ENCODE measurements at places on chromosomes 3 and 15.

- DNase-seq, result no peak
Measured at GRCh38 chr3:121918779-121919483, 24.7 kb downstream of the SLC15A2 start.

- no peak for DNase-seq
Measured at GRCh38 chr3:160398820-160399124, 253 bp downstream of the IFT80 start.

- DNase-seq, result no peak
Measured at GRCh38 chr3:21944251-21944650, 193.2 kb upstream of the ZNF385D start.

- no peak for DNase-seq
Measured at GRCh38 chr3:63912768-63913588, 795 bp upstream of the SCAANT1 start.

DNA sequence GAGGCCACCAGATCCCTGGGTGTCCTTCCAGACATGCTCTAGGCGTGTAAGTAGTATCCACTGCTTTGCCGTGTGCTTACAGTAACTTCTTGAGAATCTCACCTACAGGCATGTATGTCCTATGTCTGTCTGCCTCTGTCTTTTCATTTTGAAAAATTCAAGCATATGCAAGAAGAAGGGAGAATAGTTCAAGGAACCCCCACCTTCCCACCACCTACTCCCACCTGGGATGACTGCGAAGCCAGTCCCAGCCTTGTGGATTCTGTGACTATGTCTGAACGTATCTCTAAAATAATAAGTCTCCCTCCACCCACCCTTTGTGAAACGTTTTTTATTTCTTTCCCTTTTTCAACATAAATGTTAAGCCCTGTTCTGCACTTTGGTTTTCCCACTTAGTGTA, 15.0 kb downstream of the CHST13 start:
- DNase-seq, result no peak

GRCh38 chr3:11904157-11904556, 57.5 kb upstream of the TAMM41 start:
- no peak for DNase-seq

GRCh38 chr15:54514601-54515000, 536.4 kb downstream of the UNC13C start:
- no peak for DNase-seq

DNA sequence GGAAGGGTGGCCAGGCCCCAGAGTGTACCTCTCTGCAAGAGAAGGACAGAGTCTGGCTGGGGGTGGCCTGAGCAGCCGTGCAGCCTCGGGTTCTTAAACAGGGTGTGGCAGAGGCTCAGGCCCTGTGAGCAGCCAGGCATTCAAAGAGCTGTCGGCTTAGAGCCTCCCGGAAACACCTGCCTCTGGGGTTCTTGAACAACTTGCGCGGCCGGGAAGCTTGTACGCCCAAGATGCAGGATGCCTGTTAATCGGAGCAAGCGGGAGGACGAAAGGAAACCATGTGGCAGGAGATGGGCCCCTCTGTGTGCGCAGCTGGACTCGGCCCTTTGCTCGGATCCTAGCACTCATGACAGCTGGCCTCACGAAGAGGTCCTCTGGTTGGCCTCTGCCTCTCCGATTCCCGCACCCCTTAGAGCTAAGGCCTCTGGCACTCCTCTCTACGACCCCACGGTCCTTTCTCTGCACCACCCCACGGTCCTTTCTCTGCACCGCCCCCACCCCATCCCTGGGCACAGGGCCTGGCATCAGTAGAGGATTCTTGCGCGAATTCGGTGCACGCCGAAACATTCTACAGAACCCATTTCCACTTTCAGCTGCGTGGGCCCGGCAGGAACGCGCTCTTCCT, 23.9 kb upstream of the TXNRD3 start:
- no peak for DNase-seq

- DNase-seq, result no peak
Measured at GRCh38 chr3:167731393-167731792, 3.3 kb downstream of the PDCD10 start.

DNA sequence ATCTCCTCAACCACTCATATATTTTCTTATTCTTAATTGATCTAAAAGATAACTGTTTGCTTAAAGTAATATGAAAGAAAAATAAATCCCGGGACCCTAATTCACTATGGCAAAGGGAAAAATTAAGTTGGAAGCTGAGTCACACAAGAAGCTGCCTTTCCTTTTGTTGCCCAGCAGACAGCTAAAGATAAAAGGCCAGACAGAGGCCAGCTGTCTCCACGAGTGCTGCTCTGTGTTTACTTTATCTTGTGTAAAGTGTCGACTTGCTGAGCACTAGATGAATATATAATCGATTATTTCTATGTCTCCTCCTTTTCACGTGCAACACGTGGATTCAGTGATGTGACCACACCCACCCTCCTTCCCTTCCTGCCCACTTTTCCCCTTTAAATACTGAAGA, 52.8 kb upstream of the NSMCE3 start:
- no peak for DNase-seq

DNA sequence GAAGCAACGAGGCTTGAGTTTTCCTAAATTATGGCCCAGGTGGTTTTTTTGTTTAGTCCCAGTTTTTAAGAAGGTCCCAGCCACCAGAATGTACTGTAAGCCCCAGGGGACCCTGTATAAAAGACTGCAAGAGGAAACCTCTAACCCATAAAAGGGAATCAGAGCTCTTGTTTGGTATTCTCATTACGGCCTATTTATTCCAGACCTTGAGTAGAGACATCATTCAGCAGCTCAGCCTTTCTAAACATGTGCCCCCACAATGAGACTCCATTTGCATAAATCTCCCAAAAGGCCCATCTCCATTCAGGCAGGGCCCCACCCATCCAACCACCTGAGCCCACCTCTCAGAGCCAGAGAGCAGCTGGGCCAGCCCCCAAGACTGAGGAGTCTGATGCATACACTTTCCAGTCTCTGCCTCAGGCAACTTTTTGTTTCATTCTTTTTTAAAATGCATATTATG, 25.7 kb downstream of the ZDHHC3 start:
- no peak for DNase-seq

DNA sequence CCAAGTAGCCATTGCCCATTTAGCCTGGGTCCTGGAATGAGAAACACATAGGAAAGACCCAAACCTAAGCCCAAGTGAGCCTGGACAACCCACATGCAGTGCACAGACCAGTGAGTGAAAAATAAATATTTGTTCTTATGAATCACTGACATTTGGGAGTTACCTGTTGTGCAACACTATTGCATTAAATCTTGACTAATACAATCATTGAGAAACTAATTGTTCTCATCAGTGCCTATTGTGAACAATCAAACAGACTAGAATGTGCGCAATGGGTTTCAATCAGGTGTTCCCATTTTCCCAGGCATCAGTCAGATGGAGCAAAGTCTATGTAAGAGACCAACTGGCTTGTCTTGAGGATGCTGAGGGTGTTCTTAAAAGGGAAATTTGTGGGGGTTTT, 54.7 kb upstream of the CNOT10 start:
- no peak for DNase-seq

DNA sequence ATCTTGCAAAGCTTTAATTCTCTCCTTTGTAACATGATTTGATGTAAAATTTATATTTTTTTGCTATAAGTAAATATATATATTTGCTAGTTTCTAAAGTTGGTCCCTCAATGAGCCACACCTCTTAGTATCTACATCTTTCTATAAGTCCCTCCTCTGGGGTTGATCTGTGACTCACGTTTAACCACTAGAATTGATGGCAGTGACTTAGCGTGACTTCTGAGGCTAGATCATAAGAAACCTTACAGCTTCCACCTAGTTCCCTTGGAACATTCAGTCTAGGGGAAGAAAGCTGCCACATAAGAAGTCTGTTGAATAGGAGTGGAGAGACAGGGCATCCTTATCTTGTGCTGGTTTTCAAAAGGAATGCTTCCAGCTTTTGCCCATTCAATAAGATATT, 56.6 kb upstream of the TNIK start:
- DNase-seq, result no peak

DNA sequence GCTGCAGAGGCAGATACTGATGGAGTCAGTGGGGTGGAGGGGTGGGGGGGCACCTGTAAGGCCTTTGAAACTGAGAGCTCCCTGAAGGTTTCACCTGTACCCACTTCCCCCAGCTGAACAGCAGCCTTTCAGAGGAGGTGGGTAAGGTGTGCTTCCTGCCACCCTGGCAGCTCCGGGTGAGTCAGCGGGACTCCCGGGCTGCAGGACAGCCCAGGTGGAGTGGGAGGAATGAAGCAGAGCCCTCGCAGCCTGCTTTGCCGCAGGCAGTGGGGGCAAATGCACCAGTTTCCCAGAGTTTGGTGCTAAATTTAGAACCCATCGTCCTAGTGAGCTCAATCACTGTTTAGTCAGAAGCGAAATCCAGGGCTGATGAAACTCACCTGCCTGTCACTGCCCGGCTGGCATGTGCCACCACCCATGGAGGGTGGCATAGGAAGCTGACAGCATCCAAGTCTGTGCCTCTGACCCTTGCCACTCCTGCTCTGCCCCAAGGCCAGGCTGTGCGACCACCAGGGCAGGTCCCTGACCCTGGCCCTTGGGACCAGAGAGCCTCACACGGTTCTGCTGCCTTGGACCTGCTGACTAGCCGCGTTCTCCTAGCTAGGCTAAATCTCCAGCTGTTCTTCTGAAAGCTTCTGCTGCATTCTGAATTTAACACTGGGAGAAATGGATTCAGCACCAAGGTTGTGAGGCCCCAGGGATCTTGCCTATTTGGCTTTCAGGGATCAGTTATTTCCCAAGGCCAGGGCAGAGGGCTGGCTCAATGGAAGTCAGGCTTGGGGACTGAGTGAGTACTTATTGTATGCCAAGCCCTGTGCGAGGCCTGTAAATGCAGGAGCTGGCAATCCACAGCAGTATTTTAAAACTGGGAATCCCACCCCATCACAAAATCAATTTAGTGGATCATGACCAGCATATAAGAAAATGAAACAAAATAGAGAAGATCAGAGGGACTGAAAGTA, 67.3 kb upstream of the RASGRF1 start:
- no peak for DNase-seq

DNA sequence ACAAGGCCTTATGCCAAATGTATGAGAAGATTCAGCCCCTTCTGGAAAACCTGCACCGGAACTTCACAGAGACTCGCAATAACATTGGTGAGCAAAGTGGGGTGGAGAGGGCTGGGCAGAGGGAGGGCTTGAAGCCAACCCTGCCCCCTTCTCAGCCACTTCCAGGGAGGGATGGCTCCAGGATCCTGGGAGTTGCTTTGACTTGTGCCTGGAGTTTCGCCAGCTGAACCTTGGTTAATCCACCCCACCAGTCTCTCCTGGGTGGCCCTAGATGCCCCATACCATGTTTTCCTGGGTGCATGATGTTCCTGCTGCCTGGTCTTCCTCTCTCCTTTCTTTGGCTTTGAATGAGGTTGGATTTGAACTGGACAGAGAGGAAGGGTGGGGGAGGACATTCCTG, 10.8 kb downstream of the TBC1D21 start:
- DNase-seq, result no peak

GRCh38 chr3:26279091-26279490, 343.5 kb upstream of the LRRC3B start:
- no peak for DNase-seq

DNA sequence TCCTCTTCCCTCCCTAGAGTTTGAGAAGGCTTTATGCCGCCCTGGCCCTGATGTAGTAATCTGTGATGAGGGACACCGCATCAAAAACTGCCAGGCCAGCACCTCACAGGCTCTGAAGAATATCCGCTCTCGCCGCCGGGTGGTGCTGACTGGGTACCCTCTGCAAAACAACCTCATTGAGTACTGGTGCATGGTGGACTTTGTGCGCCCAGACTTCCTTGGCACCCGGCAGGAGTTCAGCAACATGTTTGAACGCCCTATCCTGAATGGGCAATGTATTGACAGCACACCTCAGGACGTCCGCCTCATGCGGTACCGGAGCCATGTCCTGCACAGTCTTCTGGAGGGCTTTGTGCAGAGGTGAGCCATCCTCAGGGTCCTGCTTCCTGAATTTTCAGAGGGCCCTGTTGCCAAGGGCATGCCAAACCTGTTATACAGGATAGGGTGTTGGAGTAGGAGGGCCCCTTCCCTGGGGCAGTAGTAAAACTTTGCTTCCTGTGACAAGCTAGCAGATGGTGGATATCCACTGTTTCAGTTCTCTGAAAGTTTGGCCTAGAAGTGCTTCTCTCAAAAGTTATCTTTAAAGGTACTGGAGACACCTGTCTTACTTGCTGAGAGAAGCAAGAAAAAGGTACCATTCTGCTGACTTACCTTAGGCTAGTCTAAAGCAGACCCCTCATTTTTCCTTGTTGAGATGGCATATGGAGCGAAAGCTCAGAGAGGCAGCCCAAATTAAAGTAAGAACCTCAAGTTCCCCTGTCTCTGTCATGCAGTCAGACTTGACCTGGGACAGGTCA, 33.7 kb upstream of the TEX264 start:
- DNase-seq, result no peak

DNA sequence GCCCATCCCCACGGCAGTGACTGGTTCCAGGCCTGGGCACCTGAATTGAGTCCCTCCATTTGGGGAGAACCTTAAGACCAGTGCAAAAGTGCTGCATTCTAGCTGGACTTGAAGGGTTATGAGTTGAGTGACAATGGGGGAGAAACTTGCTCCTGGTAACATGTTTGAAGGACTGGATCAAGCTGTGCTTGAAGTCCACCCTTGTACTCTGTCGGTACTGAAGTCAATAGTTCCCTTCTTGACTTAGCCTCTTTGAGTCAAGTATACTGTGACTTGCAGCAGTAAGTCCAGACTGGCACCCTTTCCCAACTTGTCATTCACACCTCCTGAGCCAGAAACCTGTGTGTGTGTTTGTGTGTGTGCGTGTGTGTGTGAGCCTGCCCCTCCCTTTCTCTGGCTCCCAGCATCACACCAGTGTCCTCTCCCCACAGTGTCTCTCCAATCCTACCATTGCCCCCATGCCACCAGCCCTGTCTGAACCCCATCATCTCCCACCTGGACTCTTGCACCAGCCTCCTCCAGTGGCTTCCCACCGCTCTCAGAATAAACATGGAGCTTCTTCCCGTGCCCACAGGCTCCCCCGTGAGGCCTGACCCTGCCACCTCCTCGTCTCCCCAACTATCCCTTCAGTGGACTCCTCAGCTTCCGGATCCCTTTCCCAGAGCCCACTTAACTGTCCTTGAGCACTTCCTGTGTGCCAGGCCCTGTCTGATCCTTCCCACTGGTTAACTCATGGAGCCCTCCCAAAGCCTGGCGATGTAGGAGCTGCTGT, 10.2 kb upstream of the FBLN2 start:
- no peak for DNase-seq

GRCh38 chr3:170240671-170241070, 18.4 kb downstream of the PRKCI start:
- no peak for DNase-seq

- no peak for DNase-seq
Measured at GRCh38 chr3:40827226-40827625, 302.5 kb downstream of the ZNF621 start.

All from stimulated activated CD4-positive, alpha-beta T cell treated with anti-CD3 and anti-CD28 coated beads, Interleukin-15, amount 100 ng/mL, for 1 hour (primary cell).